ENCODE measurements at places on chromosomes 5 and 9.

DNA sequence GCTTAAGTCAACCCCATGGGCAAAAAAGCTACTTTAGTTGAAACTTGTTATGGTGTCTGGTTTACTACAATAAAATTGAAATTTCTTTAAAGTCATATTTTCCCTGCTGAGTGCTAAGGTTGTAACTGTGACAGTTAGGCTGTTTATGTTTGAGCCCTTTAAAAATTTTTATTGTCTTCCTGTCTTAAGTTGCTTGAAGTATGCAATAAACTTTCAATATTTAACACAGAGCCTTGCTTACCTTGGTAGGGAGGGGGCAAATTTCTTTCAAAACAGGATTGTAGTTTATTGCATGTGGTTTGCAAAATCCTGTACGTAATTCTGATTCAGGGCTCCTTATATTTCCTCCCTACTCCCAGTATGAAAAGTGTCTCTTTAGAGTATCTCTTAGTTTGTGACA, 465.5 kb upstream of the ACTBL2 start:
- no peak for DNase-seq

- peak; percentile 5 for DNase-seq
Observed at GRCh38 chr9:34457266-34458012, 931 bp downstream of the FAM219A start.

DNA sequence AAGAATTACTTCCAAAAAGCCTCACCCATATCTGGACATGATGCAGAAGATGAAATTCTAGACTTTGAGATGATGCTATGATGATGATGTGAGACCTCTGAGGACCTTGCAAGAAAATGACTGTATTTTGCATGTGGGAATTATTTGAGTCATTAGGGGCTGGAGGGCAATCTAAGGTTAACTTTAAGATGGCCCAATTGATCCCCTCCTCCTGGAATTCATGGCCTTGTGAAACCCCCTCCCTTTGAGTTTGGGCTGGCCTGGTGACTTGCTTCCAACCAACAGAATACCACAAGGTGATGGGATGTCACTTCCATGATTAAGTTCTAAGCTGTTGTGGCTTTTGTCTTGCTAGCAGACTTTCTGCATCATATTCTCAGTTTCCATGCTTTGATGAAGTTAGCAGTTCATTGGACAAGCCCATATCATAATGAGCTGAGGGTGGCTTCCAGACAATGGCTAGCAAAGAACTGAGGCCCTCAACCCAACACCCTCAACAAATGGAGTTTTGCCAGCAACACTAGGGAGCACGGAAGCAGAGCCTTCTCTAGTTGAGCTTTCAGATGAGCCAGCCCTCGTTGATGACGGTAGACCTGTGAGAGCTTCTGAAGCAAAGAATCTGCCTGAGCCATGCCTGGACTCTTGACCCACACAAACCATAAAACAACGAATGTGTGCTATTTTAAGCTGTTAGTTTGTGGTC, 7.4 kb upstream of the AMACR start:
- no peak for DNase-seq

GRCh38 chr9:84271531-84271900, 69.0 kb downstream of the SLC28A3 start:
- no peak for DNase-seq

DNA sequence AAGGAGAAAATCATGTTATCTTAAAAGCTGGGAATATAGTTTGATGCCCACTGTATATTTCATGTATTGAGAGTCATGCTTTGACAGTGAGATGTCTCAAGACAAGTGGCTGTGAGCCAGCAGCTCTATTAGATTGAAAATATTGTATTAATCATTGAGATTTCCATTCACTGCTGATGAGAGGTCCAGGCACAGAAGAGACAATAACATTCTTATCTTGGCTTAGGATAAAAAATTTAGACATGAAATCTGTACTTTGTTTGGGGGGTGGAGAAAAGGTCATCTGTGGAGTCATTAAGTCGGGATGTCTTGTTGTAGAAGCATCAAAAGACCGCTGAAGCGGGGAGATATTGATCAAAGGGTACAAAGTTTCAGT, 97.9 kb upstream of the EQTN start:
- no peak for DNase-seq

GRCh38 chr9:120936011-120936763, 9.6 kb upstream of the TRAF1 start:
- DNase-seq: peak; percentile 86

DNA sequence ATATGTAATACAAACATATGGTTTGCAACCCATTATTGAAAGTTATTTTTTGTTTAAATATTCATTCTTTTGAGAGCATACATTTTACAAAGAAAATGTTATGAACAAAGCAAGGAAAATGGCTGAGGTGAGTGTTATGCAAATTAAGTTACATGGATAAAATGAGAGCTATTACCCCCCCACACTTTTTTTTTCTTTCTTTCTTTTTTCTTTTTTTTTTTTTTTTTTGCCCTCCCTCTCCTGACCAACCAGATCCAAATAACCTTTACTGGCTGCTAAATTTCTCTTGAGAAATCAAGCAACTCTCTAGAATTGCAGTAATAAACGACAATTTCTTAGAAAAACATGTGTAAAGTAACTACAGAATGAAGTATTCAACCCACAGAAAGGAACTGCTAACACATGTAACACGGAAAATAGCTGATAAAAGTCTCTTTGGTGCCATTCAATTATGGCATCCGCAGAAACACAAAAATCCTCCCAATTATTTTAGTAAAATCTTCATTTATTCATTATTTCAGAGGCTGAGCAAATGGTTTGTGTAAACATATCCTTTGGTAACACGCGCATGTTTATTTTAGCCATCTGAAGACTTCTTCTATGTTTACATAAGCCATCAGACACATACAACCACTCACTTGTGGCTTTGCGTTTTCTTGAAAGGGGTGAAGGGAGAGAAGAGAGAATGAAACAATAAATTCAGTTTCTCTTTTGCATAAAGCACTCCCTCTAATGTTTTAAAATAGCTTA, 216.1 kb downstream of the NFIB start:
- no peak for DNase-seq

DNA sequence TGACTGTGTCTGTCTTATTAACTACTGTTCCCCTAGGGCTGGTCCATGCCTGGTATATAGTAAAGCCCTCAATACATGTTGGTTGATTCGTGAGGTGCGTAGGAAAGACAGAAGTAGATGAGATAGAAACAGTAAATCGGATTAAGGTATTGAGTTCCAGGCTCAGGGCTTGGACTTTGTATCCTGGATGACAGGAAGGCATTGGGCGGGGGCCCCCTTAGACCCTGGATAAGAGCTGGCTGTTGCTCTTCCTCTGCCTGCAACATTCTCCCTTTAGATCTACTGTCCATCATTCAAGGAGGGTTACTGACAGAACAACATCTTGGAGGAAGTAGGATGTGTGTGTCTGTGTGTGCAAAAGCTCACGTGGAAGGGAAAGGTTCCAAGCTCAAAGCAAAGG, 31.2 kb upstream of the CTNNA1 start:
- DNase-seq: no peak

- no peak for DNase-seq
Observed at GRCh38 chr9:132630811-132631210, 39.0 kb downstream of the DDX31 start.

GRCh38 chr5:52818360-52818759, 30.6 kb downstream of the ITGA1 start:
- no peak for DNase-seq

DNA sequence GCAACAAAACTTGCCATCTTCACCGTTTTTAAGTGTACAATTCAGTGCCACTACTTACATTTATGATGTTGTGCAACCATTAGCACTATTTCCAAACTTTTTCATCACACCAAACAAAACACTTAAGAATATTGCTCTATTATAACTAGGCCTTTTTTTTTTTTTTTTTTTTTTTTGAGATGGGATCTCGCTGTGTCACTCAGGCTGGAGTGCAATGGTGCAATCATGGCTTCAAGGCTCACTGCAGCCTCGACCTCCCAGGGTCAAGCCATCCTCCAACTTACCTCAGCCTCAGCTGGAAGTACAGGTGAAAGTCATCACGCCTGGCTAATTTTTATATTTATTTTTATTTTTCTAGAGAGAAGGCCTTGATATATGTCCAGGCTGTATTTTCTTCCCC, 22.3 kb upstream of the LMNB1 start:
- DNase-seq: no peak

- no peak for DNase-seq
Observed at GRCh38 chr5:142548739-142549275, 137.1 kb downstream of the FGF1 start.

DNA sequence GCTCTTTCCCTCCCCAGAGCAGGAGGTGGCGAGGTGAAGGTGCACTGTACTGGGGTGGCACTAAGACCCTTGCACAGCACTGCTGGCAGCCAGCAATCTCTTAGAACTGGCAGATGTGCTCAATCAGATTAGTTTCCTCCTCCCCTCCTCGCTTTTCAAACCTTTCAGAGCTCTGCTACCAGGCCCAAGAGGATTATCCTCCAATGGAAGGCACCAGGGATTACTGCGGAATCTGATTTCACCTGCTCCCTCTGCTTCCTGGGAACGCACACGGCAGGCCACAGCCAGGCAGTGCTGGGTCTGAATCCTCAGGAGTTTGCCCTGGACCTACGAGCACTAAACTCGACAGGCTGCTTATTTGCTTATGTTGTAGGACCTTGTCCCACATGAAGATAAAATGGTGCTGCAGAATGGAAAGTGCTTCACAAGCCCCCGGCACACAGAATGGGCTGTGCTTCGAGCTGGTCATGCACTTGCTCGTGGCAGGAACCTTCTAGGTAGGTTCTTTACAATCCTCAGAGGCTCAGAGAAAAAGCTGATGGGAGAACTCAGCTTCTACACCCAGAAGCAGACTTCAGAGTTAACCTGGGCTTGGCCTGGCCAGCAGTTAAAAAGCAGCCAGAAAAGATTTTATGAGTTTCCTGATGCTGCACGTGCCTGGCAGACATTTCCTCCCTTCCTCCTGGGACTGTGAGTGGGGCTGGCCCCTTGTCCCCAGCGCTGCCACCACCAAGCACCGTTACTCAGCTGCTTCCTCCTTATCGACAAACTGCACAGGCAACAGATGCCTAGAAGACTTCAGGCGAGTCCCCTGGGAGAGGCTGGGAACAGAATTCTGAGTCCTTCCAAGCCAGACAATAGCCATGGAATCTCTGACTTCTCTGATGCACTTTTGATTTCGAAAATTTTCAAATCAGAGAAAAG, 33.1 kb downstream of the FABP6 start:
- DNase-seq: no peak

DNA sequence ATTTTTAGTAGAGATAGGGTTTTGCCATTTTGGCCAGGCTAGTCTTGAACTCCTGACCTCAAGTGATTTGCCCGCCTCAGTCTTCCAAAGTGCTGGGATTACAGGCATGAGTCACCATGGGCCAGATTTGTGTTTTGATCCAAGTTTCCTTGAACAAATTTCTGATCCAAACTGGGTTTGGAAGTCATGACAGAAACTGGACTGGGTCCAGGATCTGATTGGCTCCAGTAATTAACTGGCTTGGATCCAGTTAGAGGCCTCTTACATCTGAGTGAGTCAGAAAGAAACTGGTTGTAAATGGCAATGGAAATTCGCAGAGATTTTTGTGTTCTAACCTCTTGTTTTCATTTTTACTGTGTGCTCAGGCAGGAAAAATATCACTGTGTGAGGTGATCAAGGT, 141.6 kb downstream of the SLC25A46 start:
- DNase-seq: no peak

- DNase-seq: no peak
Observed at GRCh38 chr5:139512786-139513390, 30.3 kb upstream of the STING1 start.

GRCh38 chr5:40260361-40260760, 419.4 kb upstream of the PTGER4 start:
- no peak for DNase-seq

DNA sequence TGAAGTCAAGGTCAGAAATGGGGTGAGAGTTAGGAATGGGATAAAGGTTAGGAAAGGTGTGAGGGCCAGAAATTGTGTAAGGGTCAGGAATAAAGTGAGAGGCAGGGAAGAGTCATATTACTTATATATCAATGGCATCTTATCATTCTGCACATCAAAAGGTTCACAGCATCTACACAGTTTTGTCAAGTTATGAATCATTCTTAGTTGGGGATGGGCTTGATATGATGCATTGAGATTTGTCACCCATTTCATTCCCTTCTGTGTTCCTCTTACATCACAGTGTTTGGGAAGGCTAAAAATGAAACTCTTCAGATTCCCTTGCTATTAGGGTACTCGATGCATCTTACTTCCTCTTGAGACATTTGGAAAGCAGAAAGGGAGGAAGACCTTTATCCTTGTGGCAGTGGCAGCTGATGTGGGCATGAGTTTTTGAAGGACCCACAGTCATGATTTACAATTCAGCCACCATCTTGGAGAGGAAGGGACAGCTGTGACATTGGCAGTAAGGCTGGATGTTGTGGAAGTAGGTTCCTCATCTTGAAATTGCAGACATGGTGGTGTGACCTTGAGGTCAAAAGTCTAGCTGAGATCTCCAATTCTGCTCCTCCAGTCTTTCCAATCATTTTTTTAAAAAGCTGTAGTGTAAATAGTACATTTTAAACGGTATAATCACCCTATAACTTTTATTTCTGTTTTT, 24.2 kb upstream of the NPR3 start:
- DNase-seq: no peak

DNA sequence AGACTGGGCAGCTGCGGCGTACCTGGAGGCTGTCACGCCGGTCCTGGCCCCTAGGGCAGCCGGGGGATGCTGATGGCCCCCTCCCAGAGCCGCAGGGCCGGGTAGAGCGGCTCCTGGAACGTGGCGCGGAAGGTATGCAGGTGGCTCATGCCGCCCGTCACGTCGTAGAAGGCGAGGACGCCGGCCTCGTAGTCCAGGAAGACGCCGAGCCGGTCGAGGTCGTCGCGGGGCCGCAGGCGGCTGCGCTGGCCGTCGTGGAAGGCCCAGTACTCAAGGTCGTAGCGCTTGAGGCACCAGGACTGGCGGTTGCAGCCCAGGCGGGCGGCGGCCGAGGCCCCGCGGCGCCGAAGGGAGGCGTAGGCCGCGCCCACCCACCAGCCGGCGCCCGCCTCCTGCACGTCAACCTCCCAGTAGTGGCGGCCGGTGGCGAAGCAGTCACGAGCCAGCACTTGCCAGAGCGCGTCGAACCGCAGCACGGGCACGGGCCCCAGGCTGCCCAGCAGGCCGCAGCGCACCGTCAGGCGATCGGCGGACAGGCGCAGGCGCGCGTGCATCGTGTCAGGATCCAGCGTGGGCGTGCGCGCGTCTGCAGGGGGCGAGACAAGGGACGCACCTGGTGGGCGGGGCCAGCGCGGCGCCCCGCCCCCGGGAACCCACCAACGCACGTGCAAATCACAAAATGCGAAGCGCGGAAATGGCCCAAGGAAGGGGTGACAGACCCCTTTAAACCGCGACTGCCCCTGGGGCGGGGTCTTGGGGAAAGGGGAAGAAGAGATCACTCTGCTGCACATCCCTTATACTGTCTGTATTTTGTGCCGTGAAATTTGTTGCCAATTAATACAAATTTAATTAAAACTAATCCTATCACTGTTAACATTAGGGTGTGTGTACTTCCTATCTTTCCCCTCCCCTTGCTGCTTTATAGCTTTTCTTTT, 31.2 kb downstream of the NANS start:
- DNase-seq: no peak

GRCh38 chr5:122908662-122909061, 63.2 kb downstream of the SNX24 start:
- DNase-seq: no peak

GRCh38 chr5:141753971-141754713, 72.1 kb upstream of the ARAP3 start:
- no peak for DNase-seq

Data from stimulated activated CD8-positive, alpha-beta memory T cell treated with anti-CD3 and anti-CD28 coated beads, Interleukin-2, amount 100 ng/mL, for 1 hour (primary cell).